Fibroblast of lung (primary cell): ENCODE measurements at places on chromosomes 5 and 9. TPM values are rescaled to one million over a fixed set of nuclear protein-coding genes. Genes with fewer than 3 reads are reported as not detected.

- no peak for DNase-seq
Observed at GRCh38 chr5:112436144-112436543, 17.1 kb upstream of the EPB41L4A start.

DNA sequence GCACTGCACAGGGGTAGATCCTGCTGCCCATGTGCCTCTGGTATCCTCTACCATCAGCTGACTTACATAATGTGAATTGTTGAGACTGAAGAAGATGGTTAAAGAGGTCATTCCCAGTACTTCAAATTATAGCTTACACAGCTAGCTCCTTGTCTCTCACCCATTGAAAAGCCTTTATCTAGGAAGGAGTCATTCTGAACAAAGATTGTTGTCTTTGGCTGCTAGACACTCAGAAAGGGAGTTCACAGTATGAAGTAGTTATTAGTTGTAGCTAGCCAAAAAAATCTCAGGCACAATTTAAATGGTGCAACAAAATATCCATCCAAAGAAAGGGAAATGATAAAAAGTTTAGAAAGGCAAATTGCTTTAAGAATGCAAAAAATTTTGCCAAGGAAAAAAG, 102.0 kb upstream of the NREP start:
- peak; percentile 87 for DNase-seq

GRCh38 chr9:89312222-89312571, 1.2 kb downstream of the CKS2 start:
- DNase-seq, result no peak

DNA sequence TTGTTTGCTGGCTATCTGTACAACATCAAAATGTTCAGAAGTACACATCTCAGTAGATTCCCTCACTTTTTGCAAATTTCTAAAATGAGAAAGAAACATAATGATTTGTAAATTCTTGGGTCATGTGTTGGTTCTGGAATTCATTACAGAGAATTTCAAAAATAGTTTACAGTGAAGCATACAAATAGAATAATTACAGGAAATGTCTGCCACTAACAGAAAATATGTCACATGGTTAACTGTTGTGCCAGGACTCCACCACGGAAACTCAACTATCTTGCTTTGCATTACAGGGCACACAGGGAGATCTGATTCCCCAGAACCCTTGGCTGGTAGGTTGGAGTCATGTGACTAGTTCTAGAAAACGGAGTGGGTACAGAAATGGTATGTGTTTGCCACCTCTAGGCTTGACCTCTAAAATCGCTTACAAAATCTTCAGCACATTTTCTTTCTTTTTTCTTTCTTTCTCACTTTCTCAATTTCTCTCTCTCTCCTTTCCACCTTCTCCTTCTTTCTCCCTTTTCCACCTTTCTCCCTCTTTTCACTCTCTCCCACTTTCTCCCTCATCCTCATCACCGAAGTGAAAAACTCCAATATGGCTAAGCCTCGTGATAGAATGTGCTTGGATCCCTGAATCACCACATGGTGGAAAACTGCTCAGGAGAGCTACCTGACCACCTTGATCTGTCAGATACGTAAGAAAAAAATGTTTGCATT, 32.4 kb downstream of the RASEF start:
- DNase-seq, result no peak

The IL4 gene
- not detected in 2 replicates for total RNA-seq

- peak; percentile 49 for DNase-seq
Observed at GRCh38 chr5:126869005-126869451, 92.1 kb downstream of the LMNB1 start.

DNA sequence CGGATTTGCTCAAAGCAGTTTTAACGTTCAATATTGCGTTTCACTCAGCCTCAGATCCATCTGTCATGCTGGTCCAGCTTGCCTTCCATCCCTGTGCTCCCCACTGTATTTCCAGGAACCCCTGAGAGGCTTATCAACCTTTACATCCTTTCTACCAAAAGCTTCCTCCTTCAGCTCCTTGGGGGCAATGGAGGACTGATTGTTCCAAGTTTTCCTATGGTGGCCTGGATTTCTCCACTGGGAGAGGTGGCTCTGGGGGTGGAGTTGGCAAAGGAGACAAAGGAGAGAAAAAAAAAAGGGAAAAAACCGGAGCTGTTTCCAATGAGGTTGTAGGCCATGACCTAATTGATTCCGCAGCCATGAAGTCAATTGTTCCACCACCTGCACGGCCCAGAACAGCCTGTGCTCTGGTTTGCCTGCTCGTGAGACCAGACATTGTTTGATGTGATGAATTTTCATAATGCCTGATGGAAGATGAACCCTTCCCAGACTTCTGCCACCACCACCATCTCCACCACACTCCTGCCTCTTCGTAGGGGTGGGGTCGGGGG, 54.1 kb downstream of the ABLIM3 start:
- no peak for DNase-seq

The NEUROG1 gene
- total RNA-seq, result not detected in 2 replicates

DNA sequence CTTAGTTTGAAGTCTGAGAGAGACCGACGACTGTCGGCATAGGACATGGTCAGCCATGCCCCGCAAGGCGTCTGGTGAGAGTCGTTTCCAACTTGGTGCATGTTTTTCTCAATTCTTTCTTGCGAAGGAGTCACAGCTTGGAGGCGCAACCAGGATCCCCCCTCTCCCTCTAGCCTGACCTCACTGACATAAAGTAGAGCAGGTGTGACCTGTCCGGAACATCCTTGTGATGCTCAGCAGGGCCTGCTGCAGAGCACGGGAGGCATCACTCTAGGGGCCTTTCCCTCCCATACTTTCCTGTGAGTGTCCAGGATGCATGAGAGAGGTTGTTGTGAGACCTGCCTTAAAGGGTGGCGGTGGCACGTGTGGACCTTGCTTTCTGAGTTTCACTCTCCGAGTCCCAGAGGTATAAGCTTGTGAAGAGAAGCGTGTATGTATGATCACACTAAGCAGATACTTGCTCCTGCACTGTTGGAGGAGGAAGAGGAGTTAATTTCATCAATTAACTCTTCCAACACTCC, 5.0 kb downstream of the TENT4A start:
- DNase-seq, result no peak

- DNase-seq, result peak; percentile 85
Observed at GRCh38 chr9:8366161-8366926, 566.8 kb upstream of the DMAC1 start.

The FOXD4L5 gene
- total RNA-seq, result under 0.01 TPM in 2 replicates

The HNRNPAB gene
- total RNA-seq, result 23.1 and 30.8 TPM in 2 replicates

DNA sequence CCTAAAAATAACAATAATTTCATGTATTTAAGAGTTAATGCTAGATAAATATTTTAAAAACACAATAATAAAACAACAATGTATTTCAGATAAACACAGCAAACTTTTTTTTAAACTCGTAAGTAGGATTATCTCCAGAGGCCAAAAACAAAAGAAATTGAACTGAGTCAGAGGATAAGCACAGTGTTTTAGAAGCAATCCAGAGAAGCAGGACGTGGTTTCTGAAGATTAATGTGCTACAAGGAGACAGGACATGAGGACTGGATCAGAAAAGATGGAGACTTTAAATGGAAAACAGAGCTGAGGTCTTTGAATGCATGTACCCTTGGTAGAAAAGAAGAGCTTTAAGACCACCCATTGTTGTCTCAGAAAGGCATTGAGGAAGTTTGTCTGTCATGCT, 491.2 kb upstream of the TLE4 start:
- no peak for DNase-seq

DNA sequence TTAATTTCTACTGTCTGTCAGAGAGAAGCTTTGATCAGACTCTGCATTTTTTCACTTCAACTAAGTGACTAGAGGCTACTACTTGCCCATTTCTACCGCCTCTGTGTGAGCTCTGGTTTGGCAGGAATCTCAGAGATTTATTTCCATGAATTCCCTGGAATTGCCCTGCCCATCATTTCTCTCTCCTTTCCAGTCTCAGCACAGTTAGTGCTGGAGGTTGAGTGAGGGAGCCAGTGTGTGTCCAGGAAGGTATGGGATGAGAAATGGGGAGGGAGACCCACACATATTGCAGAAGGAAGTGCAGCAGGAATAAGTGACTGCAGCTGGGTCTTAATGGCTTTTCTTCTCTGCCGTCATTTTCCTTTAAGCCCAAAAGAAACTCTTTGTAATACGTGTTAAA, 443.1 kb upstream of the ZNF462 start:
- DNase-seq, result no peak

The FBN2 gene
- 9.0 and 80.1 TPM in 2 replicates for total RNA-seq

DNA sequence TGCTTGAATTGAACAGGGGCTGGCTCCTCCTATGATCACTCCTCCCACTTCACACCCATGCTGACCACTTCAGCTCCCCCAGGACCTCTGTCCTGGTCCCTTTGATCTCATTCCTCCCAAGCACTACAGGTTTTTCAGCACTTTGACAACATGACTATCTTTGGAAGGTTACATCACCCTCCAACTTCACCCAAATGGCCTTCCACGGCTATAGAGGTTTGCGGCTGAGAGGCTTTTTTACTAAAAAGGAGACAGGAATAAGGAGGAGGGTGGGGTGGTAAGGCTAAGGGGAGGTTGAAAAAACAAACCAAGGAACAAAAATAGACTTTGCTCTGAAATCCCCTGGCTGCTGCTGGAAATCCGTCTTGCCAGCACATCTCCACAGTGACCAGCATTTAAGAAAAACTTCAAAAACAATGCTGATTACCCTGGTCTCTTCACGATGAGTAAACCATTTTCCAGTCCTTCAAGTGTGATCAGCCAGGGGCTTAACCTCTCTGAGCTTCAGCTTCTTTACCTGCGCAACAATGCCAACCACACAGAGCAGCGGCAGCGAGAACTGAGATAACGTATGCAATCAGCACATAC, 102.7 kb downstream of the DPYSL3 start:
- peak; percentile 64 for DNase-seq

DNA sequence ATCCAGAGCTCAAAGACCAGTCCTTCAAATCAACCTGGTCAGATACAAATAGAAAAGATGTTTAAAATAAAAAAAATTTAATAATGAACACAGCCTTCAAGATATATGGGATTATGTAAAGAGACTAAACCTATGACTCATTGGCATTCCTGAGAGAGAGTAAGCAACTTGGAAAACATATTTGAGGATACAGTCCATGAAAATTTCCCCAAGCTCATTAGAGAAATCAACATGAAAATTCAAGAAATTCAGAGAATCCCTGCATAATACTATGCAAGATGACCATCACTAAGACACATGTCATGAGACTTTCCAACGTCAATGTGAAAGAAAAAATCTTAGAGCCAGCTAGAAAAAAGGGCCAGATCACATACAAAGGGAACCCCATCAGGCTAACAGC, 512.9 kb upstream of the PTGER4 start:
- DNase-seq, result peak; percentile 39

The PTGER4 gene
- total RNA-seq, result 3.3 and 5.4 TPM in 2 replicates

- peak; percentile 37 for DNase-seq
Observed at GRCh38 chr5:59037941-59038797, 455.3 kb downstream of the RAB3C start.

The THG1L gene
- total RNA-seq, result 37.3 and 42.4 TPM in 2 replicates

The IER5L gene
- total RNA-seq, result 71.5 and 97.3 TPM in 2 replicates

- DNase-seq, result no peak
Observed at GRCh38 chr9:68750255-68750654, 45.2 kb downstream of the PIP5K1B start.

- peak; percentile 21 for DNase-seq
Observed at GRCh38 chr5:82991678-82992323, 85.4 kb downstream of the TMEM167A start.

The GABBR2 gene
- under 0.01 and 0.33 TPM in 2 replicates for total RNA-seq

GRCh38 chr5:139684881-139685749, 37.0 kb downstream of the CXXC5 start:
- no peak for DNase-seq

GRCh38 chr5:121366515-121366914, 485.2 kb upstream of the FTMT start:
- DNase-seq, result peak; percentile 62

The TNC gene
- 457 and 560 TPM in 2 replicates for total RNA-seq

DNA sequence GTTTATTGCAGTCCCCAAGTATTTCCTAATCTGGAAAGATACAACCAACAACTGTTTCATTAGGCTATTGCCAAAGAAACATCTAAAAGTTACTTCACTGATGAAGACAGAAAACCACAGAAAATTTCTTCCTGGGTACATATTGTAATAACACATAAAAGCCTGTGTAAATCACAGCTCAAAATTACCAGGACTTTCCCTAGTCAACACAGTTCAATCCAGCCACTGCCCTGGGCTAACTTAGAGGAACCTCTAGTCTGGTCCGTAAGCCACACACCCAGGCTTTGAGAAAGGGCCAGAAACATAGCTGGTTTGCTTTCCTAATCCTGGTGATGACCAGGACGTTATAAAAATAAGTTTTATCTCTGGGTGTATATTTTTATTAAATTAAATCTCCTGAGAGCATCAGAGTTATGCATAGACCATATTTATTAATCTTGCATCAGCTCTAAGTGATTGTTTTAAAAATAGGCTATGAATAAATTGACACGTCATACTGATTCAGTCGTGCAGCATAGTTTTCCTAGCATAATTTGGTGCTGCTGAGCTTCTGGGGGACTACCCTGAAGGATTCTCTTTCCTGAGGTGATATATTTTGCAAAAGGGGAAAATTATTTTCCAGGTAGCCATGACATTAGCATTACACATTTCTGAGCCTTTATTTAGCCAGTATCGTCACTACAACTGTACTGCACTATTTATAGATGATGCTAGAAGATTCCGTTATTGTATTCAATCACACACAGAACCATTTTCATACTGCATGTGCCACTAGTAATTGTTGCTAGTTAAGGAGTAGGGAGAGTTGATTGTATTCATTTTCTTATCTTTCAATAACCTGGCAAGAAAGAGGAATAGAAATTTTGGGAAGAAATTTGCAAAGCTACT, 12.6 kb upstream of the MUSK start:
- DNase-seq, result peak; percentile 90

The ADAMTS19 gene
- 0.33 TPM in 1 of 2 replicates, not detected in the other for total RNA-seq

GRCh38 chr5:155466851-155467250, 453.3 kb downstream of the KIF4B start:
- no peak for DNase-seq

GRCh38 chr5:139903795-139904565, 108.4 kb downstream of the PSD2 start:
- DNase-seq, result no peak

The NAA35 gene
- 13.4 and 20.5 TPM in 2 replicates for total RNA-seq

The HMCN2 gene
- total RNA-seq, result under 0.01 TPM in 2 replicates

The IGFBPL1 gene
- not detected in 2 replicates for total RNA-seq

The LECT2 gene
- not detected in 2 replicates for total RNA-seq

DNA sequence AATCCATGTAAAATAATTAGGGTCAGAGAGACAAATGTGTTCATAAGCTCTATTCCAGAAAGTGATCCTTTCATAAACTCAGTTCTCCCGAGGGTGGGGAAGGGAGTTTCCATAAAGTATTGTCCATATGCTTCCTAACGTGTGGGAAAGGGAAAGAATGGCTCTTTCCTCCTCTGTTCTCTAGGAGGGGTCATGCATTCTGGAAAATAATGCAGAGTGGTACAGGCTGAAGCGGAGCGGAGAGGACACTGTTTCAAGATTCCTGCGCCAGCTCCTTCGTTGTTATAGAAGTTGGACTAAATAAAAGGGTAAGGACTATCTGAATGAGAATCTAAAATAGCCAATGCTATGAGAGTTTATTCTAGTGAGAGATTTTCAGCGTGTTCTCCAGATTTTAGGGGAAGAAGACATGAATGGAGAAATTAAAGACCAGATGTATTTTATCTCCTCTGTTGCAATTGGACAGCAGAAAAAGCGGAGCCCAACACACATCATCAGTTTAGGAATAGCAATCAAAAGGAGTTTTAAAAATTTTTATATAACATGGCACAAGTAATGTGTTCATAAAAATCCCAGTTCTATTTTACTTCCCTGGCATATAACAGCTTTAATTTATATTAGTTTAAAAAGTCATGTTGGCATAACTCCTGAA, 166.9 kb upstream of the MPDZ start:
- DNase-seq, result no peak

- DNase-seq, result no peak
Observed at GRCh38 chr5:16144416-16144815, 35.2 kb downstream of the MARCHF11 start.
